ENCODE measurements at places on chromosomes 1 and 21.

GRCh38 chr1:114262337-114262736 is 108.7 kb upstream of the SYT6 start:
- DNase-seq: no peak

GRCh38 chr1:151760597-151761385 is 2.5 kb downstream of the MRPL9 start:
- no peak for DNase-seq

- DNase-seq: no peak
These were observed 651.4 kb downstream of the ADGRL2 start for GRCh38 chr1:82452096-82452495.

DNA sequence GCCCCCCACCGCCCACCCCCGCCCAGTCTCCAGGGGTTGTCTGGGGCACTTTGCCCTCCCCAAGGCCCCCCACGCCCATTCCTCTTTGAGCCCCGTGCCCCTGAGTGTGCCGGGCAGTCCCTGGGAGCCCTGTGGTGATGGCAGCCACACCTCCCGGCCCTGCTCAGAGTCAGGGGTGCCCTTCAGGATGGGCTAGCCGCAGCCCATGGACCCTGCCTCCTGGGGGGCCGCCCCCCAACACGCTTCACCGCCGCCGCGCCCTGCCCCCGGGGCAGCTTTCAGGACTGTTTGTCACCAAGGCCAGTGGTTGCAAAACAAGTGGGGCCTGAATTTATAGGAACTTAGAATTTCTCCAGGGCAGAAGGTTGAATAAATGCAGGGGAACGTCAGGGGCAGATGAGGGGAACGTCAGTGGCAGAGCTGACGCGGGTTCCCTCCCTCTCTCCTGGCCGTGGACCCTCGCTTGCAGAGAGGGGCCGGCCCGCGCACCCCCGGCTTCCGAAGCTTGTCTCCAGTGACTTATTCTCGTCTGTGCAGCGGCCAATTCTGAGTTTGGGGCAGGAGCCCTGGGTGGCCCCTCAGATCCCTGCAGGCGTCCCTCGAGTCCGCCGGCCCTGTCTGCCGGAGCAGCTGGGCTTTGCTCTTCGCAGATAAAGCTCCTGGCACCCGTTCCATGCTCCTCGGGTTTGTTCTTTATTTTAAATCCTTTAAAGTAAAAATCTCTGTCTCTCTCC is 41.2 kb upstream of the ADARB1 start:
- DNase-seq: no peak

GRCh38 chr1:37171691-37172090 is 137.4 kb upstream of the GRIK3 start:
- no peak for DNase-seq
